Immature natural killer cell (primary cell): ENCODE measurements at places on chromosomes 3 and 15. TPM values are rescaled to one million over a fixed set of nuclear protein-coding genes. Genes with fewer than 3 reads are reported as not detected.

Gene GPR149
- not detected for polyA plus RNA-seq

- H3K27ac ChIP-seq, result peak overlapping the region; percentile 91
- peak overlapping the region; percentile 77 for H3K4me3 ChIP-seq
- peaks cover 22% of the 10 kb centered on the region for H3K36me3 ChIP-seq
Observed at GRCh38 chr3:28326458-28326926, 22.0 kb upstream of the ZCWPW2 start.

GRCh38 chr15:92600856-92601255, 54.7 kb downstream of the FAM174B start:
- H3K27me3 ChIP-seq, result peaks cover 5% of the 10 kb centered on the region
- H3K36me3 ChIP-seq, result no peaks in the 10 kb centered on the region
- no peaks in the 10 kb centered on the region for H3K4me1 ChIP-seq
- H3K27ac ChIP-seq, result no peak overlapping the region
- H3K4me3 ChIP-seq, result no peak overlapping the region
- DNase-seq, result no peak

Gene ZNF620
- polyA plus RNA-seq, result 4.7 TPM

GRCh38 chr3:65785065-65785645, 253.6 kb downstream of the MAGI1 start:
- no peaks in the 10 kb centered on the region for H3K4me1 ChIP-seq
- no peak overlapping the region for H3K4me3 ChIP-seq
- no peaks in the 10 kb centered on the region for H3K36me3 ChIP-seq
- peaks cover 4% of the 10 kb centered on the region for H3K27me3 ChIP-seq

Gene TRH
- polyA plus RNA-seq, result not detected

- H3K36me3 ChIP-seq, result no peaks in the 10 kb centered on the region
- H3K4me3 ChIP-seq, result no peak overlapping the region
- peaks cover 2% of the 10 kb centered on the region for H3K27me3 ChIP-seq
- no peak overlapping the region for H3K27ac ChIP-seq
Observed at GRCh38 chr3:159751752-159752151, 236.9 kb upstream of the IL12A start.

GRCh38 chr15:64453689-64454037, 6.7 kb upstream of the ZNF609 start:
- H3K4me3 ChIP-seq, result no peak overlapping the region
- H3K36me3 ChIP-seq, result peaks cover 13% of the 10 kb centered on the region
- no peaks in the 10 kb centered on the region for H3K27me3 ChIP-seq
- DNase-seq, result no peak
- H3K4me1 ChIP-seq, result peaks cover 3% of the 10 kb centered on the region

Gene GPR62
- polyA plus RNA-seq, result not detected

- H3K4me1 ChIP-seq, result no peaks in the 10 kb centered on the region
- peaks cover 3% of the 10 kb centered on the region for H3K27me3 ChIP-seq
- DNase-seq, result no peak
- H3K4me3 ChIP-seq, result no peak overlapping the region
- H3K27ac ChIP-seq, result no peak overlapping the region
- no peaks in the 10 kb centered on the region for H3K36me3 ChIP-seq
Observed at GRCh38 chr3:67719333-67719732, 64.9 kb upstream of the SUCLG2 start.

GRCh38 chr3:11167590-11167989, 13.3 kb downstream of the HRH1 start:
- no peak for DNase-seq
- H3K36me3 ChIP-seq, result no peaks in the 10 kb centered on the region
- H3K4me3 ChIP-seq, result no peak overlapping the region
- H3K4me1 ChIP-seq, result no peaks in the 10 kb centered on the region
- peaks cover 6% of the 10 kb centered on the region for H3K27me3 ChIP-seq

Gene VEPH1
- polyA plus RNA-seq, result not detected

DNA sequence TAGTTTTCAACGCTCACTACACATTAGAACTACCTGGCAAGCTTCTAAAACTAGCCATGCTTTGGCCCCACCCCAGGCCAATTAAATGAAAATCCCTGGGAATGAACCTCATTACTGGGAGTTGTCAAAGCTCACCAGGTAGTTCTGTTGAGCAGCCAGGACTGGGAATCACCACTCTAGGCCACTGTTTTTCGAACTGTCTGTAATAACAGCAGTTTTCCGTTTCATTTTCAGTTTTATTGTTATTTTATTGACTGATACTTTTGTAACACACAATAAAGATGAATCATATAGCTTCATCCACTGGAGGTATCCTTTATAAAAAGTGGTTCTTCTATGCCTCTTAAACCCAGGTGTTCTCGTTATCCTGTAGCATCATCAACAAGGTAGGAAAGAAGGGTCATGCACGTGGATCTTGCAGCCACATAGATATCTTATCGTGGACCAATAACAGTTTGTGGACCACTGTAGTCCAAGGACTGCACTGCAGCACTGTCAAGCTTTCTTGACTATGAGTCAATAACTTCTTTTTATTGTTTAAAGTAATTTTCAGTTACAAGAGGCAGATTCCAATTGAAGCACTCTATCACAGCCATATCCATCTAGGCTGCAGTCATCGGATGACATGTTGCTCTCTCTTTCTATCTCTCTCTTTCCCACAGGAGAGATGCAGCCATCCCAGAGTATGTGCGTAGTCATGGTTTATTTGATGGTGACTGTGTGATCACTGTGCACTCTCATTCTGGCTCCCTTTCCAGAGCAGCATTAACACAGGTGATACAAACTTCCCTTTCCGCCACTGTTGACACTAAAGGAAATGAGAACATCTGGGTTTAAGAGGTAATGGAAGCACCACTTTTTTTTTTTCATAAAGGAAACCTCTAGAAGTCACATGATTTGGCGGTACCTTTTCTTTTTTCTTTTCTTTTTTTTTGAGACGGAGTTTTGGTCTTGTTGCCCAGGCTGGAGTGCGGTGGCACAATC, 39.0 kb upstream of the BLM start:
- peaks cover 6% of the 10 kb centered on the region for H3K27me3 ChIP-seq
- no peak for DNase-seq
- H3K4me3 ChIP-seq, result no peak overlapping the region
- H3K36me3 ChIP-seq, result peaks cover 3% of the 10 kb centered on the region

Gene CSNK1G1
- polyA plus RNA-seq, result 9.7 TPM

Gene TNK2
- polyA plus RNA-seq, result 1.6 TPM

- peak overlapping the region; percentile 93 for H3K4me3 ChIP-seq
- peaks cover 14% of the 10 kb centered on the region for H3K27me3 ChIP-seq
- peaks cover 77% of the 10 kb centered on the region for H3K4me1 ChIP-seq
- peak; percentile 23 for DNase-seq
- H3K36me3 ChIP-seq, result peaks cover 9% of the 10 kb centered on the region
Observed at GRCh38 chr15:85583442-85583841, 203.0 kb downstream of the AKAP13 start.

- H3K4me3 ChIP-seq, result no peak overlapping the region
- H3K27ac ChIP-seq, result no peak overlapping the region
- peaks cover 11% of the 10 kb centered on the region for H3K27me3 ChIP-seq
- H3K4me1 ChIP-seq, result peaks cover 16% of the 10 kb centered on the region
- no peak for DNase-seq
- H3K36me3 ChIP-seq, result no peaks in the 10 kb centered on the region
Observed at GRCh38 chr15:88998980-88999713, 86.0 kb upstream of the MFGE8 start.

Gene STXBP5L
- not detected for polyA plus RNA-seq

Gene GABRR3
- not detected for polyA plus RNA-seq

DNA sequence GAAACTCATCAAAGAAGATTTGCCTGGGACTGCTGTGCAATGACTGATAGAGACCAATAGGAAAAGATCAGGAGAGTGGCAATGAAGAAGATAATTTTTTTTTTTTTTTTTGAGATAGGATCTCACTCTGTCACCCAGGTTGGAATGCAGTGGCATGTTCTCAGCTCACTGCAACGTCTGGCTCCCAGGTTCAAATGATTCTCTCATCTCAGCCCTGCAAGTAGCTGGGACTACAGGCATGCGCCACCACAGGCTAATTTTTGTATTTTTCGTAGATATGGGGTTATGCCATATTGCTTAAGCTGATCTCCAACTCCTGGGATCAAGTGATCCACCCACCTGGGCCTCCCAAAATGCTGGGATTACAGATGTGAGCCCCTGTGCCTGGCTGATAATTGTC, 116.9 kb upstream of the CCNL1 start:
- no peaks in the 10 kb centered on the region for H3K36me3 ChIP-seq
- H3K27ac ChIP-seq, result no peak overlapping the region
- no peaks in the 10 kb centered on the region for H3K4me1 ChIP-seq
- no peak for DNase-seq

GRCh38 chr3:169497567-169498257, 165.8 kb downstream of the MECOM start:
- DNase-seq, result no peak
- H3K27me3 ChIP-seq, result peaks cover 1% of the 10 kb centered on the region
- no peak overlapping the region for H3K4me3 ChIP-seq
- no peaks in the 10 kb centered on the region for H3K4me1 ChIP-seq
- no peaks in the 10 kb centered on the region for H3K36me3 ChIP-seq

Gene FBN1
- not detected for polyA plus RNA-seq

Gene ZNF774
- polyA plus RNA-seq, result 0.16 TPM

- DNase-seq, result no peak
- no peak overlapping the region for H3K4me3 ChIP-seq
- peaks cover 4% of the 10 kb centered on the region for H3K27me3 ChIP-seq
Observed at GRCh38 chr3:2929574-2929973, 180.6 kb downstream of the IL5RA start.

DNA sequence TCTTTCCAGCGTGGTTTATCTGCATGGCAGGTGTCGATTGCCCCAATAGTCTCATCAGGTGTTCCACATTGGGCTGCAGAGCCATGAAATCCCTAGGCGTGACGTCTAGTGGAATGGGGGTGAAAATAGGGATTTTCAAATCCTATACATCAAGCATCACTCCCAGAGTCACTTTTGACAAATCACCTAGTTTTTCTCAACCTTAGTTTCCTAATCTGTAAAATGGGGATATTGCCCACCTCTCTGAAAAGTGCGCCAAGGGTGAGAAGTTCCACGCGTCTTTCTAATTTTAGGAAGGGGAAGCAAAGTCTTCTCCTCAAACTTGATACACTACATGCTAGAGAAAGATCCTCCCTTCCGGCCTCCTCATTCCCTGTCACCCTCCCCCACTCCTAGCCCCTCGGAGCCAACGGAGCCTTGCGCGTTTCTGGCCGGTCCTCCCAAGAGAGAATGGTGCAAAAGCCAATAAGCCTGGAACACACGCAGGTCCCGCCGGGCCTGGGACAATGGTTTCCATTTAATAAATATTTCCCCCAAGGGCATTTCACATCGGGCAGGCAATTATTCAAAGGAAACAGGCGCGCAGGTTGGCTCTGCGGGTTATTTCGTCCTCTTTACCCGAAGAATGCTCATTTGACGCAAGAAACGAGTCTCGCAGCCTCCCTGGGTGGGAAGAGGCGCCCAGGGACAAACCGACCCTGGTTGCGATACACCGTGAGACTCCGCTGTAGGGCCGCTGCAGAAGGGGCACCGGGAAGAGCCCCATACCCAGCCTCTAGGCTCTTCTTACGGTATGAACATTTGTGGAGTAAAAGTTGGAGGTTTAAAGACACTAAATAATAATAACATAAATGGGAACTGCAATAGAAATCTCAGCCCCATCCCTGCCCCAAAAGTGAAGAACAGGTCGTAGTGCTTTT, 1.2 kb upstream of the SOX14 start:
- no peak for DNase-seq
- H3K4me1 ChIP-seq, result no peaks in the 10 kb centered on the region
- H3K27me3 ChIP-seq, result peaks cover 21% of the 10 kb centered on the region
- no peak overlapping the region for H3K4me3 ChIP-seq

GRCh38 chr3:82384181-82384580, 622.7 kb upstream of the GBE1 start:
- H3K4me1 ChIP-seq, result no peaks in the 10 kb centered on the region
- H3K27me3 ChIP-seq, result no peaks in the 10 kb centered on the region
- H3K27ac ChIP-seq, result no peak overlapping the region
- no peaks in the 10 kb centered on the region for H3K36me3 ChIP-seq
- no peak overlapping the region for H3K4me3 ChIP-seq

Gene MESP2
- not detected for polyA plus RNA-seq

DNA sequence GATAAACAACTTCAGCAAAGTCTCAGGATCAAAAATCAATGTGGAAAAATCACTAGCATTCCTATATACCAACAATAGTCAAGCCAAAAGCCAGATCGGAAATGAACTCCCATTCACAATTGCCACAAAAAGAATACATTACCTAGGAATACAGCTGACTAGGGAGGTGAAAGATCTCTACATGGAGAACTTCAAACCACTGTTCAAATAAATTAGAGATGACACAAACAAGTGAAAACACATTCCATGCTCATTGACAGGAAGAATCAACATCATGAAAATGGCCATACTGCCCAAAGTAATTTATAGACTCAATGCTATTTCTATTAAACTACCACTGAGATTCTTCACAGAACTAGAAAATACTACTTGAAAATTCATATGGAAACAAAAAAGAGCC, 94.2 kb upstream of the PSMD6 start:
- H3K27ac ChIP-seq, result no peak overlapping the region
- H3K4me3 ChIP-seq, result no peak overlapping the region
- H3K36me3 ChIP-seq, result no peaks in the 10 kb centered on the region
- no peak for DNase-seq

- peak overlapping the region; percentile 16 for H3K4me3 ChIP-seq
- peaks cover 4% of the 10 kb centered on the region for H3K36me3 ChIP-seq
- DNase-seq, result no peak
- H3K27me3 ChIP-seq, result peaks cover 2% of the 10 kb centered on the region
- peak overlapping the region; percentile 83 for H3K27ac ChIP-seq
Observed at GRCh38 chr15:38609097-38609738, 44.6 kb upstream of the RASGRP1 start.

Gene RLBP1
- polyA plus RNA-seq, result not detected

- DNase-seq, result no peak
- peaks cover 25% of the 10 kb centered on the region for H3K4me1 ChIP-seq
- no peak overlapping the region for H3K27ac ChIP-seq
Observed at GRCh38 chr15:77028451-77029165, 33.7 kb downstream of the PSTPIP1 start.

Gene PLA2G4D
- not detected for polyA plus RNA-seq

DNA sequence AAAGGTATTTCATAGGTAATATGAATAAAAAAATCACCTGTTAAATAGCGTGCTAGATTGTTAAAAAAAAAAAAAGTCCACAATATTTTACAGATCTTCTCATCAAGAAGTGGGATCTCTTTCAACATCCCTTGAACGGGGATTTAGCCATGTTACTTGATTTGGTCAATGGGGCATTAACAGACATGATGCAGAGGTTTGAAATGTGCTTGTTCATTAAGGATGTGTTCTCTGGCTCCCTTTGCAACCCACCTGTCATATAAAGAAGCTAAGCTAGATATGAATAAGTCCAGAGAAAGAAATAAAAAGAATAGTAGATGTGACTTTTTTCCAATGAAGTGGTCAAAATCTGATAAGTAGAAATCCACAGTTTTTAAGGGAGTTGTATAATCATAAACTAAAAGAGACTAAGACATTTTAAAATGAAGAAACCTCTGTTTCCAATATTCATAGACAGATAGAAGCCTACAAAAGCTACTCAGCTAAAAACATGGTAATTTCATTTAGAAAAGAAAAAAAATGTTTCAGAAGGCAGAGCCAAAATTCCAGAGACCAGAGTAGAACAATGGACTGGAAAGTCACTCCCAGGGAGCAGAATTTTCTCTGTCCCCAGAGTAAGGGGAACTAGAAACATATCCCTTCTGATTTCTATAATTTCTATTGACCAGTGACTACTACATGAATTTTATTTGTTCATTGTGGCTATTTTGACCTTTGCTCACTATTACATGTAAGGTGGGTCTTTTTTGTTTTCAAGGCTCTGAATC, 79.2 kb downstream of the PLSCR2 start:
- no peaks in the 10 kb centered on the region for H3K36me3 ChIP-seq
- H3K4me1 ChIP-seq, result no peaks in the 10 kb centered on the region
- H3K27ac ChIP-seq, result no peak overlapping the region
- DNase-seq, result no peak
- H3K27me3 ChIP-seq, result no peaks in the 10 kb centered on the region

GRCh38 chr3:152258448-152259393, 10.0 kb upstream of the MBNL1 start:
- DNase-seq, result peak; percentile 72
- H3K27me3 ChIP-seq, result peaks cover 2% of the 10 kb centered on the region
- peaks cover 5% of the 10 kb centered on the region for H3K36me3 ChIP-seq
